CD4-positive, CD25-positive, alpha-beta regulatory T cell (primary cell): ENCODE measurements at places on chromosomes 6 and 20.

DNA sequence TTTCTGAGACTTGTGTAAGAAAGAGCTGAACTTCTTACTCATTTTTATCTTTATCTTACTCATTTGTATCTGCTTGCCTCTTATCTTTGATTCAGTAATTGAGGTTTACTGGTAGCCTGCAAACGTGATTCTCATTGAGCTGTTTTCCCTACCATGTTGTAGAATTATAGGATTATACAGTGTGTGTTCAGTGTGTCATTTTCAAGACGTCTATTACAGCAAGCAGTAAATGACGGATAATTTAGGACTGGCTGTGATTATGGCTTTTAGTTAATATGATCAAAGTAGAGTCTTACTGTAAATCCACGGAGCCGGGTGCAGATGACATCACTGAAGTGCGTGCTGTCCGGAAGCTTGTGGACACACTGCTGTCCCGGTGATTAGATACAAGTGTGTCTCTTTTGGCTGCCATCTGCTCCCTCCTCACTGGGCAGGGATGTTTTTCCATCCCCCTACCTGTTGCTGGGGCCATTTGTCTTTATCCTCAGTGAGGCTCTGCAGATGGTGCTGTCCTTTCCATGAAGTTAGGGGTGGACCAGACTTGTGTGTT lies 6.0 kb downstream of the NELFCD start:
- DNase-seq, result no peak

DNA sequence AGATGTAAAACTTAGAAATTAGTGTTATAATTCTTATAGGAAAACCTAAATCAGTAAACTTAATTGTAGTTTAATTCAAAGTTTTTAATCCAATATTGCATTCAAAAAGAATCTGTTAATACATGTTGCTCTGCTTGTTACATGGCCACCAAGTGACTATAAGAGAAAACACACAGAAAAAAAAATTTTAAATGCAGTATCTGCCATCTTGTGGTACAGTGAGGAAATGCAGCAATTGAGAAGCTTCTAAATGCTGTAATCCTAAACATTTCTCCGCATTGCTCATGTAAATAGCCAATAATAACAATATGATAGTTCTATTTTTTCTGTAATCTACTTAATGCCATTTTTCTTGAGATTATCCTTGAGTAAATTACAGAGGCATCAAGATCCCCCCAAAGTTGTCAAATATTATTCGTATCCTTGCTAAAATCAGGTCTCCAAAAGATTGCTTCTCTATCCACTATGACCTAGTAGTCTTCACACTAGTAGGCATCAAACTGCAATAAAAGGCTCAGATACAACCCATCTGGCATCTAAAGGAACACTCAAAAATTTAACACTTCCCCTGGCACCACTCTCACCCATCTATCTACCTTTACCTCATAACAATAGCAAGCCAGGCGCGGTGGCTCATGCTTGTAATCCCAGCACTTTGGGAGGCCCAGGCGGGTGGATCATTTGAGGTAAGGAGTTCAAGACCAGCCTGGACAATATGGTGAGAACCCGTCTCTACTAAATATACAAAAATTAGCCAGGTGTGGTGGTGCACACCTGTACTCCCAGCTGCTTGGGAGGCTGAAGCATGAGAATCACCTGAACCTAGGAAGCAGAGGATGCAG lies 34.6 kb downstream of the HDAC2 start:
- peak; percentile 64 for DNase-seq

DNA sequence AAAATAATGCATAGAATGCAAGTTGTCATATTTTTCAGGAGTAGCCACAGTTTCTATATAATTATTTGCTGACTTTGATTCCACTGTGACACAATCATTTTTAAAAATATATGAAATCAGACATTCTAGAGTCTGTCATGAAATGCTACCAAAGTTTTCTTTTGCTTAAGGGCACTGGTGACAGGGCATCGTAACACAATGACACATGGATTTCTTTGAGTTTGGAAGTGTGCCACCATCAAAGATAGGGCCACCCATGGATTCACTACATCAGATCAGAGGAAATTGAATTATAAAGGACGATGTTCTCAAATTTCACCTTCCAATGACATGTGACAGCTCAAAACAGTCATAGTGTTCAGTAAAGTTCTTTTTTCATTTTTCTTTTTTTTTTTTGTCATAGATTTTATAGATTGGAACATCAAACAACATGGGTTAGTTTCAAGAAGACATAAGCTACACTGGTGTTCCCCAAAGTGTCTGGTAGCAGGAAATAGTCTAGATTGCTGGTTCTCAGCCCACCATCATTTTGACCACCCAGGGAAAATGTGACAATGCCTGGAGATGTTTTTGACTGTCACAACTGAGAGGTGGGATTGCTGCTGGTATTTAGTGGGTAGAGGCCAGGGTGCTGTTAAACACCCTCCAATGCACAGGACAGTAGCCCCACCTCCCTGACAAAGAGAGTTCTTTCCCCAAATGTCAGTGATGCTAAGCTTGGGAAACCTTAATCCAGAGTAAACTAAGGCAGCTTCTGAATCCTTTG lies 123.8 kb upstream of the DOK5 start:
- no peak for DNase-seq

GRCh38 chr20:44034451-44034850 lies 119.8 kb downstream of the TOX2 start:
- DNase-seq, result no peak

- DNase-seq, result no peak
Observed at GRCh38 chr6:158421381-158421780, 109.1 kb downstream of the TULP4 start.

- DNase-seq, result no peak
Observed at GRCh38 chr6:8557014-8557748, 121.8 kb upstream of the SLC35B3 start.

- no peak for DNase-seq
Observed at GRCh38 chr20:48051794-48052474, 266.7 kb upstream of the SULF2 start.

- DNase-seq, result peak; percentile 7
Observed at GRCh38 chr6:20978151-20978614, 443.9 kb downstream of the CDKAL1 start.

GRCh38 chr6:125957391-125957693 lies 772 bp downstream of the HINT3 start:
- DNase-seq, result no peak

GRCh38 chr6:53691667-53692133 lies 26.1 kb upstream of the KLHL31 start:
- no peak for DNase-seq
